ENCODE measurements at places on chromosomes 7 and 10.

- no peak for DNase-seq
Observed at GRCh38 chr7:158245724-158246041, 341.9 kb downstream of the PTPRN2 start.

DNA sequence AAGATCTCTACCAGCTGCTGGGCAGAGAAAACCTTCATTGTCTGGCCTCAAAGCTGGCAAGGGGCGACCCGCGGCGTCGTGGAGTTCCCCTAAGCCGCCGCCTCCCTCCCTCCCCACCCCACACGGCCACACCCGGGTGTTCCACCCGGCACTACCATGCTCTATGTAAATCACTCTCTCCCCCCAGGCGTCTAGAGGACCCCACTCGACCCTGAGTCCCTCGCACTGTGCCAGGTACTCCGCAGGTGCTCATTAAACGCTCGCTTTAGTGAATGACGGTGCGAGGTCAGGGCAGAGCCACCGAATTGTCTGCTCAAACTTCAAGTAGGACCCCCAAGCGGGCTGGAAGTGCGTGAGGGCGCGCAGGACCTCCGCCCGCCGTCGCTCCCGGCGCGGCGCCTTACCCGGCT lies 628 bp downstream of the PARP12 start:
- peak; percentile 48 for DNase-seq

DNA sequence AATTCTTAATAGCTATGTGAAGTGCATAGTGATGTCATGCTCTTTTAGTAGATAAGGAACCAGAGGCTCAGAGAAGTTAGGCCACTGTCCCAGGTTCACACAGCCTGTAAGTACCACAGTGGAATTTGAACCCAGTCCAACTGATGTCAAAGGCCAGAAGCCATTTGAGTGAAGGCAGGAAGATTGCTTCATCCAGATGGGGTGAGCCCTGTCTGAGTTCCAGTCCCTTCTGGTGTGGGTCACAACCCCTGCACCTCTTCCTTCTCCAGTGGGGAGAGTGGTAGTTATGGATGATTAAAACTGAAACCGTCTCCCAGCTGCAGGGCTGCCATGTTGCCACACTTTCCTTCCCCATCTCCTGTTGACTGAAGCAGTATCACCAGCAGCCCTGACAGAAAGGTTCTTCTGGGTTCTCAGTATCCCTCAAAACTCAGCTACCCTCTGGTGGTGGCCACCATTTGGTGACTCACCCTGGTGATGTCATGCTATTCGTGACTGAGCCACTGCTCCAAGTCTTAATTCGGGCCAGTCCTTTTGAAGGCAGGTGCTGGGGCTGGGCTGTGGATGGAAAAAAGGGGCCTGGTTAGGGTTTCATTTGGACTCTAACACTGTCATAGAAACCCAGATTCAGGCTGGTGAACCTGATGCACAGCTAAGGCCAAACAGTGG lies 1.5 kb upstream of the C10orf95 start:
- no peak for DNase-seq

DNA sequence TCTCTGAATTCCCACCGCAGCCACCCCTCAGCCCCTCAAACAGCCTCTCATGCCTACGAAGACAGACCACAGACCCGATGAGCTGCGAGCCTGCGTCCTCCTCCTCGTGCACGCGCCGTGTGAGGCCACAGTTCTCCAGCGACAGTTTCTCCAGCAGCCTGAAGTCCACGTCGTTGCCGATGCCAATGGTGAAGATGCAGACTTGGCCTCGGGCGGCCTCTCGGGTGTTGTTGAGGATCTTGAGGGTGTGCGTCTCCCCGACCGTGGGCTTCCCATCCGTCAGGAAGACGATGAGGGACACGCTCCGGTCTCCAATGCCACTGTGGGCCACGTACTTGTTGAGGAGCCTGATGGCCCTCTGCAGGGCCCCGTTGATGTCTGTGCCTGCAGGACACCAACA lies 87.1 kb downstream of the ITIH5 start:
- DNase-seq: no peak

DNA sequence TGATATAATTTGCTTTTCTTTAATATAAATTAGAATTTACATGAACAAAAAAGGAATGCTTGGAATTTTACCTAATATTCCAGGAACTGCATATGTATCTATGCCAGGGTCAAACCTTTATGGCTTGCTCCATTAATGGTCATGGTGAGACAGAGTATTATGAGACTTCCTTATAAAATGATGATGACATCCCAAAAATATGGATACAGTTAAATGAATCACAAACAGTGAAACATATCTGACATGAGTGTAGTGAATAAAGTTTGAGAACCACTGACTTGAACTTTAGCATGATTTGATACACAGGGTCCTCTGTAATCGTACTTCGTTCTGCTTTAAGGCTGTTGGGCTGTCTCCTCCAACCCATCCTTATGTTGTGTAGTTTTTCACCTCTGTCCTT lies 51.8 kb downstream of the MARCHF5 start:
- no peak for DNase-seq

- no peak for DNase-seq
Observed at GRCh38 chr10:85124603-85125051, 796.2 kb downstream of the CCSER2 start.

DNA sequence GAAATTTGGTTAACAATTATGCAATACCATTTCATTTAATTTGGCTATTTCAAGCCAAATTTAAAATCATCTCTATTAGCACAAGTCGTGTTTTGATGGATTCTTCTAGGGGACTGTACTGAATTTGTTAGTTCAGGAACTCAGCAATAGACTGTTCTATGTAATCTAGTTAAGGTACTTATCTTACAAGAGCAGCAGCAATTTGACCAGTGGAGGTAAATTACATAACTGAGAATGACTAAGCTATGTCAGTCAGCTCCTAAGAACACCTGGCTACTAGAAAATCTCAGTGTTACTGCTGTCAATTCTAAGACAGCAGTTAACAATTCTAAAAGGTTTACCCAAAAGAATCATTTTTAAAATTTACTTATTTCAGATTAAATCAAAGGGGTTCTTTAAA lies 513.9 kb upstream of the ZWINT start:
- no peak for DNase-seq

DNA sequence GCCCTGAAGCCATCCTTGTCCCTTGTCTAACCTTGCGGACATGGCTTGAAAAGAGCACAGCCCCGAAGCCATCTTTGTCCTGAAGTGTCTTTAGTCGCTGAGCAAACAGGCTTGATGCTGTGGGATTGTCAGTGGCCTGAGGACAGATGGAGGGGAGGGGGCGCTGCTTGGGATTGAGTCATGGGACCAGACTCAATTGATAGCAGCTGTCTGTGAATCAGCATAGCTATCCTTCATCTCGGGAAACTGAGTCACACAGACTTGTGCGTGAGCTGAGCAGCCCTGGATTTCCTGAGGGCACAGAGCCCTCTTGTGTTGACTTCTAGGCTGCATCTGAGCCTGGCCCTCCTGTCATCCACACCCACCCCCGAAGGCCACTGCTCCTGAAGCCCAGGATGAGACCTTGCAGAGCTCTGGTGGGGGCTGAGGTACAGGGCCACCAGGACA lies 14.4 kb downstream of the MYO1G start:
- DNase-seq: no peak

GRCh38 chr7:1236831-1237701 lies 4.4 kb downstream of the UNCX start:
- no peak for DNase-seq

DNA sequence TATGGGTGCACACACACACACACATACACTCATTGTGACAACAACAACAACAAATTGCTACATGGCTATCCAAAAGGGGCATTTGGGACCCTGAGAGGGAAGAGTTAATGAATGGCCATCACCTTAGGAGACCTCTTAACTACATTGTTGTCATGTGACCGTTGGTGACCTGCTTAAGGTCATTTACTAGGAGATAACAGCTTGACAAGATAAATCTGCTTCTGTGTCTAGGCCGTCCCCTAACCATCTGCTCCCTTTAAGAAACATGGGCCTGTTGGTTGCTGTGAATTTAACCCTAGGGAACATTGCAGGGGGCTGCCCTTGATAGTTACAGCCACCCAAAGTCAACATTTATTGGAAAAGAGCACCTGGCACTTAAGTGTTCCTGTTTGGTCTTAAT lies 29.7 kb downstream of the C1QL3 start:
- no peak for DNase-seq

- DNase-seq: no peak
Observed at GRCh38 chr10:6657196-6657595, 77.1 kb upstream of the PRKCQ start.
